ENCODE measurements at places on chromosomes 4 and X. TPM values are rescaled to one million over a fixed set of nuclear protein-coding genes. Genes with fewer than 3 reads are reported as not detected.

The SSX3 gene
- not detected for total RNA-seq

The ACSL1 gene
- 29.8 TPM for total RNA-seq

GRCh38 chrX:151042842-151043241 is 59.7 kb downstream of the HMGB3 start:
- no peak for DNase-seq
- no peaks in the 10 kb centered on the region for H3K36me3 ChIP-seq
- no peaks in the 10 kb centered on the region for H3K4me1 ChIP-seq
- no peak overlapping the region for H3K4me3 ChIP-seq
- no peak overlapping the region for H3K27ac ChIP-seq

DNA sequence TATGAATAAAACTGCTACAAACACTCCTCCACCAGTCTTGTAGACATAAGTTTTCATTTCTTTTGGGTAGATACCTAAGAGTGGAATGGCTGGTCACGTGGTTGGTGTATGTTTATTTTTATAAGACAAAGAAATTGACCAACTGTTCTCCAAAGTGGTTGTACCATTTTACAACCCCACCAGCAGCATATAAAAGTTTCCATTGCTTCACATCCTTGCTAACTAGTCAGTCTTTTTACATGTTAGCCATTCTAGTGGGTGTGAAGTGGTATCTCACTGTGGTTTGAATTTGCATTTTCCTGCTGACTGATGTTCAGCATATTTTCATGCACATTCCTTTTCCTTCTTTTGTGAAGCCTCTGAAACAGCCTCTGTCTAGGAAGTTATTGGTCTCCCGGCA is 76.2 kb upstream of the ADGRG2 start:
- no peak for DNase-seq
- no peak overlapping the region for H3K27ac ChIP-seq
- no peaks in the 10 kb centered on the region for H3K4me1 ChIP-seq
- no peak overlapping the region for H3K4me3 ChIP-seq
- peaks cover 9% of the 10 kb centered on the region for H3K27me3 ChIP-seq
- no peaks in the 10 kb centered on the region for H3K36me3 ChIP-seq

GRCh38 chrX:38563030-38563429 is 1.7 kb downstream of the TSPAN7 start:
- H3K36me3 ChIP-seq = no peaks in the 10 kb centered on the region
- H3K27me3 ChIP-seq = no peaks in the 10 kb centered on the region

DNA sequence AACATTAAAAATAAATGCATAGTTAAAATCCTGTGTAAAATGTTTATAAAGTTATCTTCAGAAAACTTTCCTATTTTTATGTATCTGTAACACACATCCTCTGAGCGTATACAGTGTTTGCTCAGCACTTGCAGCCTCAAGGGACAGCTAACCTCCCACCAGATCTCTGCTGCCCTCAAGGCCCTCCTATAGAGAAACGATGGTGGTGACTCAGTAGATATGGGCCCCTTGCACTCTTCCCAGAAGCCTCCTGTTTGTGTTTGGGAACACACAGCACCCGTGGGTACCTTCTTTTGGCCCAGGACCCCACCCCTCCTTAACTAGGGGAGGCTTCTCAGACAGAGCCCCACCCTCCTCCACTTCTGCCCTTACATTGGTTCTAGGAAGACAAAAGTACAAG is 26.7 kb downstream of the PJA1 start:
- no peaks in the 10 kb centered on the region for H3K27me3 ChIP-seq
- no peak overlapping the region for H3K4me3 ChIP-seq
- no peak overlapping the region for H3K27ac ChIP-seq
- H3K4me1 ChIP-seq = no peaks in the 10 kb centered on the region
- no peak for DNase-seq

Data from HepG2 (cell line).